ENCODE measurements at places on chromosomes 4 and X.
A peak's percentile ranks its signal among the peaks of the same experiment; 100 is the strongest.

- H3K36me3 ChIP-seq: no peaks in the 10 kb centered on the region
- no peak overlapping the region for H3K4me3 ChIP-seq
- H3K27ac ChIP-seq: no peak overlapping the region
- peaks cover 2% of the 10 kb centered on the region for H3K4me1 ChIP-seq
Observed at GRCh38 chrX:154321594-154321993, 26.0 kb downstream of the TKTL1 start.

GRCh38 chrX:80812176-80812575, 2.5 kb upstream of the BRWD3 start:
- no peak for DNase-seq
- H3K4me1 ChIP-seq: no peaks in the 10 kb centered on the region
- H3K27ac ChIP-seq: no peak overlapping the region
- H3K27me3 ChIP-seq: no peaks in the 10 kb centered on the region
- no peaks in the 10 kb centered on the region for H3K36me3 ChIP-seq

GRCh38 chr4:165879641-165880040, 6.6 kb downstream of the TLL1 start:
- DNase-seq: no peak
- no peak overlapping the region for H3K27ac ChIP-seq
- no peaks in the 10 kb centered on the region for H3K36me3 ChIP-seq
- H3K4me3 ChIP-seq: no peak overlapping the region

DNA sequence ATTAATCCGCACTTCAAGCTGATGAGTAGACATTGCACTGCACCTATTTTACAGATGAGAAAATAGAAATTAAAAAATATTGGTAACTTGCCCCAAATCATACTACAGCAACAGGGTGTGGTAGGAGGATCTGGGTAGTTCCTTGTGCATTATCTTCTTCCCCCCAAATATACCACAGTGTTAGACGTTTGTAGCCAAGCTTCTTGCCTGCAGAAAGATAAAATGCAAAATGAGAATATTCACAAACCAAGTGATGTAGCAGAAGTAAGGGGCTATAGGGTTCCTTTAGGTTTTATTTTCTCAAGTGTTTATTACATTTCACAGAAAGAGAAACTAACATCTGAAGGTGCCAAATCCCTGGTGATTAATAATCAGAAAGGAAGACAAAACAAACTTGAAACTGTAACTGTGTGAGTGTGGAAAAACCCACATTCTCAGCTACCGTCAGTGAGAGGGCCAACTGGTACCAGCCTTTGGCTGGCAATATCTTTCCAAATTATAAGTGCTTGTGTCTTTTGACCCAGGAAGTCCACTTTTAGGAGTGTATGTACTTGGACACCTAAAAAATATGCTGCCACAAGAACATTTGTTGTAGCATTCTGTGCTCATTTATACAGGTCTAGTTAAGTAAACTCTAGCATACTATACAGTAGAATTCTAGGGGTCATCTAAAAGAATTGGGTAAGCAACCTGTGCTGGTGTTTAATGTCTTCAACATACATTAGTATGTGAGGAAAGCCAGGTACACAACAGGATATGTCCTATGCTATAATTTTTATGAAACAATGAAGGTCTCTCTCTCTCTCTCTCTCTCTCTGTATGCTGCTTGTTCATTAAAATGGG, 6.7 kb upstream of the CD38 start:
- H3K27me3 ChIP-seq: no peaks in the 10 kb centered on the region
- no peak overlapping the region for H3K27ac ChIP-seq
- DNase-seq: no peak
- no peaks in the 10 kb centered on the region for H3K4me1 ChIP-seq
- no peaks in the 10 kb centered on the region for H3K36me3 ChIP-seq

- H3K4me1 ChIP-seq: no peaks in the 10 kb centered on the region
- DNase-seq: no peak
- H3K4me3 ChIP-seq: no peak overlapping the region
- no peaks in the 10 kb centered on the region for H3K36me3 ChIP-seq
- no peaks in the 10 kb centered on the region for H3K27me3 ChIP-seq
Observed at GRCh38 chr4:101019313-101019712, 328.0 kb downstream of the PPP3CA start.

DNA sequence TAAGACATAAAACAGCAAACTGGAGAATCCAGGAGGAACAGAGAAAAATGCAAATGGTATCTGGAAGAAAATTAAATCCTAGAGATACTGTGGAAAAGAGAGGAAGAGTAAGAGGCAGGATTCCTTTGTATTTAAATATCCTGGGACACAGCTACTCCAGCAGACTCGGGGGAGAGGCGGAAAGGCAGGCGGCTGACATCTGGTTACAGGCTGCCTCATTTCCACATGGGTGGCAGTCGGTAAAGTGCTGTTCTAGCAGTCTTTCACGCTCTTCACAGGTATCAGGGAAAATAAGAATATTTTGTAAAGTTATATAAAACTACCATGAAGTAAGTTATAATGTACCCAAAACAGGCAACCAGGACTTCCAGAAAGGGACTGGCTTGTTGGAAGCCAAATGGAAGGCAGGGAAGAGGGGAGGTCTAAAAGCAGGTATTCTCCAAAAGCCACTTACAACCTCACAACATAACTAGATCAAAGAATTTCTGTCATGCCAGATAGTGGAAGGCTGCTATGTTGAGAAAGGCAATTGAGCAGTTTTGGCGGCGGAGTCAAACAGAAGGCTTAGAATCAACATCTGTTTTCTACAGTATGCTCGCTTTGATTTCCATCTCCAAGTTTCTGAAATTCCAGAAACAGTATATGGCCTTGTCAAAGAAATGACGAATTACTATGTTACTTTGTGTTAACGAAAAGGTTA, 1.3 kb upstream of the TIGD2 start:
- no peaks in the 10 kb centered on the region for H3K36me3 ChIP-seq
- no peak overlapping the region for H3K27ac ChIP-seq
- no peak for DNase-seq
- no peaks in the 10 kb centered on the region for H3K27me3 ChIP-seq
- peak overlapping the region; percentile 86 for H3K4me3 ChIP-seq

DNA sequence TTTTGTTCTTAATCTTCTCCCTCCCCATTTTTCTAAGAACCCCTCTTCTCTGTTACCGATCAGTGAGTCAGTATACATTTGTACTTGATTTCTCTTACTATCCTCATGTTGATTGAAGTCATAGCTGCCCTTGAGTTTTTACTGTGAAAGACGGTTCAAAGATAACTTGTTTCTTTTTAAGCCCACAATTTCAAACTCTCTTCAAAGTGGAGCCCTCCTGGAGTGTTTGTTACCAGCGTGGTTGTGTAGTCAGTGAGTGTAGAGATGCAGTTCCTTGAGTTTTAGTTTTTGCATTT, 7.9 kb downstream of the PPP1R3F start:
- no peaks in the 10 kb centered on the region for H3K36me3 ChIP-seq
- H3K4me3 ChIP-seq: no peak overlapping the region
- no peak for DNase-seq
- no peak overlapping the region for H3K27ac ChIP-seq
- H3K27me3 ChIP-seq: no peaks in the 10 kb centered on the region

DNA sequence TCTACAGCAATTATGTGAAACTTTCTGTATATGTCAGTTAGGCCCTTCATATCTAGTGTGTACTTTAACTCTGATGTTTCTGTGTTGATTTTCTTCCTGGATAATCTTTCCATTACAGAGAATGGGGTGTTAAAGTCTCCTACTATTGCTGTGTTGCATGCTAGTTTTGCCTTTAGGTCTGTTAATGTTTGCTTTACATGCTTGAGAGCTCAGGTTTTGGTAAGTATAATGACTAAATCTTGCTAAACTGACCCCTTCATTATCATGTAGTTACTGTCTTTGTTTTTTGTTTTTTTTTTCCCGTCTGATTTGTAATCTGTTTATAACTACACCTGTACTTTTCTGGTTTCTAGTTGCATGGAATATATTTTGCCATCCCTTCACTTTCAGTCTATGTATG, 63.6 kb upstream of the UGT2B15 start:
- H3K4me3 ChIP-seq: no peak overlapping the region
- no peaks in the 10 kb centered on the region for H3K4me1 ChIP-seq
- no peaks in the 10 kb centered on the region for H3K27me3 ChIP-seq

- no peaks in the 10 kb centered on the region for H3K36me3 ChIP-seq
- peak overlapping the region; percentile 32 for H3K4me3 ChIP-seq
- peak overlapping the region; percentile 81 for H3K27ac ChIP-seq
Observed at GRCh38 chr4:54228056-54228527, 1.0 kb upstream of the PDGFRA start.

DNA sequence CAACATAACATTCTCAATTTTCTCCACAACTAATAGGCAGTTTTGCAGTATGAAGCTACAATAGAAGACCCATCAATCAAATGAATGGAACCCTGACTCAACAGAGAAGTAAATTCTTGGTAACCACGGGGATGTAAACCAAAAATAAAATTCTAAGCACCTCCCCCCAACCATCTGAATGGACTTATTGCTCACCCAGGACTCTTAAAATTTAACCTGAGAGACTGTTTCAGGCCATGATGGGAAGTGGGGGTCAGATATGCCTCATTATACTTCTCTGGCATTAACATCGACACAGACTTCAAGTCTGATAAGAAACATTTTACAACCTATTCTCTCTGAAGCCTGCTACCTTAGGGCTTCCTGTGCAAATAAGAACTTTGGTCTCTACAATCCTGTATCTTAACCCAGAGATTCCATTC, 620.9 kb downstream of the TLL1 start:
- H3K27me3 ChIP-seq: no peaks in the 10 kb centered on the region
- DNase-seq: no peak
- H3K27ac ChIP-seq: no peak overlapping the region
- no peaks in the 10 kb centered on the region for H3K36me3 ChIP-seq
- H3K4me1 ChIP-seq: no peaks in the 10 kb centered on the region
- H3K4me3 ChIP-seq: no peak overlapping the region

DNA sequence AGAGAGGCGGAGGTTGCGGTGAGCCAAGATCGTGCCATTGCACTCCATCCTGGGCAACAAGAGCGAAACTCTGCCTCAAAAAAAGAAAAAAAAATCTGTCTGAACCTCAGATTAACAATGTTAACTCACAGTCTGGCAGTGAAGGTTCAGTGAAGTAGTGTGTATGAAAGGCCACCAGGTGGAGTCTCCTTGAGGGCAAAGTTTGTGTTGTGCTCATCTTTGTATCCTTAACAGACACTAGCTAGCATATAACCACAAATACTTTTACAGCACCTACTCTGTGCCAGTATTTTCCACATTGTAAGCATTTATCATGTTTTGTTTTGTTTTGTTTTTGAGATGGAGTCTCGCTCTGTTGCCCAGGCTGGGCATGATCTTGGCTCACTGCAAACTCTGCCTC, 46.0 kb upstream of the MGST2 start:
- H3K36me3 ChIP-seq: no peaks in the 10 kb centered on the region
- no peaks in the 10 kb centered on the region for H3K27me3 ChIP-seq
- H3K4me1 ChIP-seq: no peaks in the 10 kb centered on the region

GRCh38 chr4:83905952-83906351, 370.0 kb downstream of the GPAT3 start:
- no peak overlapping the region for H3K27ac ChIP-seq
- H3K4me3 ChIP-seq: no peak overlapping the region
- no peaks in the 10 kb centered on the region for H3K36me3 ChIP-seq
- no peaks in the 10 kb centered on the region for H3K27me3 ChIP-seq
- no peaks in the 10 kb centered on the region for H3K4me1 ChIP-seq
- no peak for DNase-seq

DNA sequence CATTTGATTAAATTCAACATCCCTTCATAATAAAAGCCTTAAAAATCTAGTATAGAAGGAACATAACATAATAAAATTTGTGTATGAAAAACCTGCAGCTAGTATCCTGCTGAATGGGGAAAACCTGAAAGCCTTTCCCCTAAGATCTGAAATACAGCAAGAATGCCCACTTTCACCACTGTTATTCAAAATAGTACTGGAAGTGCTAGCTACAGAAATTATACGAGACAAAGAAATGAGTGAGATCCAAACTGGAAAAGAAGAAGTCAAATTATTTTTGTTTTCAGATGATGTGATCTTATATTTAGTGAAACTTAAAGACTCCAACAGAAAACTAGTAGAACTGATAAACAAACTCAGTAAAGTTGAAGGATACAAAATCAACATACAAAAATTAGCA, 152.9 kb downstream of the RTL3 start:
- H3K27ac ChIP-seq: no peak overlapping the region
- no peaks in the 10 kb centered on the region for H3K4me1 ChIP-seq
- no peak for DNase-seq
- H3K4me3 ChIP-seq: no peak overlapping the region
- no peaks in the 10 kb centered on the region for H3K36me3 ChIP-seq

DNA sequence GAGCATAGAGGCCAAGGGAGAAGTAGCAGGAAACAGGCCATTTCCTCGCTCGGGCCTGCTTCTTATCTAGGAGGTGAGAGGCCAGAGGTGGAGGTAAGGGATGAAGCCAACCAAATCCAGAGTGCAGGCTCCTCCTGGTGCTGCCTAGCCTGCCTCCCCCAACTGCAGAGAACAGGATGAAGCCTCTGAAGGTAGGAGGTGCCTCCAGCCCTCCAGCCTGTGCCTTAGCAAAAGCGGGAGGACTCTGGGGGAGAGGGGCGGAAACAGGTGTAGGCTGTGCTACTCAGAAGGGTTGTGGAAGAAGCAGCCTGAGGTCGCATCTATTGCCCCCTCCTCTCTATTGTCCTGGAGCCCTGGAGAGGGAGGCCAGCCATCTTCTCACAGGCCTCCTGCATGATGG, 2.9 kb upstream of the MTM1 start:
- H3K27ac ChIP-seq: no peak overlapping the region
- no peak overlapping the region for H3K4me3 ChIP-seq
- DNase-seq: no peak
- H3K27me3 ChIP-seq: no peaks in the 10 kb centered on the region

- DNase-seq: no peak
- no peaks in the 10 kb centered on the region for H3K4me1 ChIP-seq
- H3K4me3 ChIP-seq: no peak within 1 kb of the TSS
- H3K36me3 ChIP-seq: no peaks in the 10 kb centered on the region
- H3K27me3 ChIP-seq: no peaks in the 10 kb centered on the region
Observed at GRCh38 chrX:106919932-106920452, at the start of gene CLDN2. CLDN2 (plus strand) TSS chrX:106920402; CDS start chrX:106928229, 7,827 bp downstream.

GRCh38 chr4:5572751-5573150, 135.6 kb downstream of the EVC2 start:
- H3K4me3 ChIP-seq: no peak overlapping the region
- H3K36me3 ChIP-seq: no peaks in the 10 kb centered on the region
- DNase-seq: no peak
- no peak overlapping the region for H3K27ac ChIP-seq
- H3K4me1 ChIP-seq: no peaks in the 10 kb centered on the region

DNA sequence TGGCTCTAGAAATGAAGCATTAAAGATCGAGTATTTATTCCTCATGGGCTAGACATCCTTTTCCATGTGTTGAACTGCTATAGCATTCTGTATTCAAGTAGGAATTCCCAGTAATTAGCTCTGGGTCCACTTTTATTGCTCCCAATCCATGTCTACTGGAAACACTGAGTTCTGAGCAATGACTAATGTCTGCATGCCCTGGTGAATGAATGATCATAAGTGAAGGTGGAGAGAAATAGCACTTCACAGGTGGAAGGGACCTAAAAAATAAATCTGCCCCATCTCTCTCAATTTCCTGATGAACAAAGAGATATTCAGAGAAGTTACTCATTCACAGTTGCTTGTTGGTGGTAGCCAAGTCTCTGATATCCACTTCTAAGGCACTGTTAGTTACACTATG, 34.6 kb upstream of the CXCL8 start:
- no peak overlapping the region for H3K27ac ChIP-seq
- no peaks in the 10 kb centered on the region for H3K36me3 ChIP-seq
- H3K4me3 ChIP-seq: no peak overlapping the region
- H3K27me3 ChIP-seq: no peaks in the 10 kb centered on the region

GRCh38 chr4:112765317-112765974, 128.5 kb downstream of the LARP7 start:
- no peak overlapping the region for H3K27ac ChIP-seq
- no peaks in the 10 kb centered on the region for H3K27me3 ChIP-seq
- DNase-seq: no peak
- H3K36me3 ChIP-seq: no peaks in the 10 kb centered on the region

GRCh38 chrX:96693407-96693806, 8.8 kb downstream of the DIAPH2 start:
- no peak overlapping the region for H3K27ac ChIP-seq
- H3K4me3 ChIP-seq: no peak overlapping the region
- H3K36me3 ChIP-seq: no peaks in the 10 kb centered on the region
- no peak for DNase-seq
